ENCODE measurements at places on chromosomes 7 and 10.

GRCh38 chr7:14340393-14341074, 351.1 kb upstream of the ETV1 start:
- no peak for DNase-seq

GRCh38 chr10:43078986-43079273, 2.1 kb downstream of the RET start:
- peak; percentile 20 for DNase-seq

DNA sequence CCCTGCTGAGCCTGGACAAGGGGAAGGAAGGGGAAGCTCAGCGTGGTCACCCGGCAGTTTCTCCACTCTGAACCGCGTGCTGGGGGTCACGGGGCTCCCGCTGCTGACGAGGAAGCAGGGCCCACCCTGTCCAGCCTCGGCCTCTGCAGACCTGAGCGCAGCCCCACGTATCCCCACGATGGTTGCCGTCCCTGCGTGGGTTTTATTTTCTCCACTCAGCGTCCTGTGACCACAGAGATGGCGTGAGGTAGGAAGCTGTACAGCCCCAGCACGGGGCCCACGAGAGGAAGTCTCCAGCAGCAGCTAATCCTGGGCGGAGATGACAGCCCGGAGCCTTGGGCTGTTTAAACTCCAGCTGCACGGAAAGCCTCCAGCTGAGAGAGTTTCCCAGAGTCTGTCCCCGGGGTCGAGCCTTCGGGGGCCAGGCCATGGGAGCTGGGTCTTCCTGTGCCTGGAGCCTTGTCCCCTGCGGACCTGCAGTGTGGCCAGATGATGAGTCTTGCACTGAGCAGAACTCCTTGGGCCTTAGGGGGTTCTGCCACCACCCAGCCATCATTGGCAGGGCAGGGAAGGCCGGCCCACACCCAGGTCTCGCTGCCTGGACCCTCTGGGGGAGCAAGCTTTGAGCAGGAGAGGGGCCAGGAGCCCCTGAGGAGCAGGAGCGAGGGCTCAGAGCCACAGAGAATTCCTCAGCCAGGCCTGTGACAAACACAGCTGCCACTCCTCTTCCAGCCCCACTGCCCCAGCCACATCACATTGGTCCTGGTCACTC, 72.8 kb upstream of the FAM20C start:
- no peak for DNase-seq

- DNase-seq = no peak
Measured at GRCh38 chr7:74482629-74483401, 29.1 kb downstream of the GTF2IRD1 start.

- no peak for DNase-seq
Measured at GRCh38 chr7:116598278-116598677, 73.4 kb downstream of the CAV1 start.

DNA sequence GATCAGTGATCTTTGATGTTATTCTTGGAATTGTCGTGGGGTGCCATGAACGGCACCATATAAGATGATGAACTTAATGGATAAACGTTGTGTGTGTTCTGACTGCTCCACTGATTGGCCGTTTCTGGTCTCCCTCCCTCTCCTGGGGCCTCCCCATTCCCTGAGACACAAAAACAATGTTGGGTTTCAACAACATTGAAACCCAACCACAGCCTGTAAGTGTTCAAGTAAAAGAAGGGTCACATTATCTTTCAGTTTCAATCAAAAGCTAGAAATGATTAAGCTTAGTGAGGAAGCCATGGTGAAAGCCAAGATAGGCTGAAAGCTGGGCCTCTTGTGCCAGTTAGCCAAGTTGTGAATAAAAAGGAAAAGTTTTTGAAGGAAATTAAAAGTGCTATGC, 19.5 kb downstream of the EN2 start:
- DNase-seq = no peak

- DNase-seq = no peak
Measured at GRCh38 chr7:16647435-16647960, 1.5 kb downstream of the BZW2 start.

DNA sequence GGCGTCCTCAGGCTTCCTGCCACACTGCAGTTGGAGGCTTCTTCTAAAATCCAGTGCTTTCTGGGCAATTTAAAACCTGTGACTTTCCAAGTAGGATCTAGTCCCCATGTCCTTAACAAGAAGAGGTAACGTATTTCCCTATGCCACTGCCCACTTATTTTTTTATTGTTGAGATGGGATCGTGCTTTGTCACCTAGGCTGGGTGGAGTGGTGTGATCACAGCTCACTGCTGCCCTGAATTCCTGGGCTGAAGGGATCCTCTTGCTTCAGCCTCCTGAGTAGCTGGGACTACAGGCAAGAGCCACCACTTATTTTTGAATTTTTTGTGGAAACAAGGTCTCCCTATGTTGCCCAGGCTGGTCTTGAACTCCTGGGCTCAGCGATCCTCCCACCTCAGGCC, 63.4 kb downstream of the DAGLB start:
- no peak for DNase-seq

DNA sequence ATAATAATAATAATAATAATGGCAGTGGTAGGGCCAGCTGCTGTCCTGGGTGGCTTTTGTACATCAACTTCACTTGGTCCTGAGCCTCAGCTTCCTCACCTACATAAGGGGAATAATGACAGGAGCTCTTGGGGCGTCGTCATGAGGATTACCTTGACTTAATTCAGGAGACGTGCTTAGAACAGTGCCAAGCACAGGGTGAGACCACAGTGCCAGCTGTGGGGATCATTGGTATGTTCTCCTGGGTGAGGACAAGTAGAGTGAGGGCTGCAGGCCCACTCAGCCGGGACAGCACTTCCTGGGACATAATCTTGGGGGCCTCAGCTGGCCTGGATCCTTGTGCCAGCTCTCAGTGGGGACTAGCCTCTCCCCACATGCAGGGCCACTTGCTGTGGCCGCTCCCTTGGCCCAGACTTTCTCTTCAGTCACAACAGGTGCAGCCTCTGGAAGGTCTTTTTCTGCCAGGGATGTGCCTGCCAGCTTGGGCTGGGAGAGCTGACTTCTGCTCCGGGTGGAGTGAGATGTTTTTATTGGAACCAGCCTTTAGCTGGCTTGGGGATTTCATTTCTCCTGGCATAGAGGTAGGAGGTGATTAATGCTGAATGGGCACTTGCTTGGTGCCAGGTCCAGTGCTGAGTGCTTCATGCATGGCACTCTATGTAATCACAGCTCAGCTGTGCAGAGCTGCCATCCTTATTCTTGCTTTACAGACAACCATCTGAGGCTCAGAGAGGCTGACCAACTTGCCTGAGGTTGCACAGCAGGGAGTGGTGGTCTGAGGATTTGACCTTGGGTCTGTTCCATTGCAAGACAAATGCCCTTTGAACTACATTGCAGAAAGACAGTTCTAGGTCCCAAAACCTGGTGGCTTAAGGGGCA, 45.3 kb downstream of the TSPAN15 start:
- DNase-seq = no peak

DNA sequence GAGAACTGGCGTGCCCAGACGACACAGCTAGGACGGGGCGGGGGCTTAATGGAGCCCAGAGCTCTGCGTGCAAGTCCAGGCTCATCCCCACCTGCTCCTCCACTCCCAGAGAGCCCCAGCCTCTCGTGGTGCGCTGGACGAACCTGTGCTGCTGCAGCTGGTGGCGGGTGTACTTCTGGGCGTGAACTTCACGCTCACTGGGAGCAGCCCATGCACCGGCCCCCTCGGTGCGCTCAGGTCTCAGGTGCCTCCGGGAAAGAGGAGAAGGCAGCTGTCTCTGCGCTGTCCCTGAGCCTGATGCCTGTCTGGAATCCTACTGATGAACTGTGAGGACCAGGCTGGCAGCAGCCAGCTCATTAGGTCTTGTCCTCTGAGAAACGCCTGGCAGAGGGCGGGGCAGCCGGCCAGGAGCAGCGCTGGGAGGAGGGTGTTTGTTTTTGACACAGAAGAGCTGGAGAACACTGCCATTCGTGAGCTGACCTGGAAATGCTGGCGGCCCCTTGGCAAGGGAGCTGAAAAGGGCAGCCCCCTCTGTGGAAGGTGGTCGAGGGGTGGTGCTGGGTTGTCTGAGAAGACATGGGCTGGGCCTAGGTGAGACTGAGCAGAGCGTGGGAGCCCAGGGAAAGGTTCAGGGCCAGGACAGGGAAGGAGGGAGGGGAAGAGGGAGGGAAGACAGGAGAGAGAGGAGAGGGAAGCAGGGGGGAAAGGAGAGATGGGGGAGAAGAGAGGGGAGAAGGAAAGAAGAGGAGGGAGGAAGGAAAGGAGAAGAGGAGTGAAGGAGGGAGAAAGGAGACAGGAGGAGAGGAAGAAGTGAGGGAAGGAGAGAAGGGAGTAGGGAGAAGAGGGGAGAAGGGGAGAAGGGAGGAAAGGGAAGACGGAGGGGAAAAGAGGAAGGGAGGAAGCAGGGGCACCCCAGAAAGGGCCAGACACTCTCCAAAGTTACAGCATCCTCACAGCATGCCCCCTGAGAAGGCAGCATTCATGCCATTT, 53.5 kb upstream of the TNS3 start:
- no peak for DNase-seq

- no peak for DNase-seq
Measured at GRCh38 chr7:25906003-25906402, 246.0 kb upstream of the NFE2L3 start.

DNA sequence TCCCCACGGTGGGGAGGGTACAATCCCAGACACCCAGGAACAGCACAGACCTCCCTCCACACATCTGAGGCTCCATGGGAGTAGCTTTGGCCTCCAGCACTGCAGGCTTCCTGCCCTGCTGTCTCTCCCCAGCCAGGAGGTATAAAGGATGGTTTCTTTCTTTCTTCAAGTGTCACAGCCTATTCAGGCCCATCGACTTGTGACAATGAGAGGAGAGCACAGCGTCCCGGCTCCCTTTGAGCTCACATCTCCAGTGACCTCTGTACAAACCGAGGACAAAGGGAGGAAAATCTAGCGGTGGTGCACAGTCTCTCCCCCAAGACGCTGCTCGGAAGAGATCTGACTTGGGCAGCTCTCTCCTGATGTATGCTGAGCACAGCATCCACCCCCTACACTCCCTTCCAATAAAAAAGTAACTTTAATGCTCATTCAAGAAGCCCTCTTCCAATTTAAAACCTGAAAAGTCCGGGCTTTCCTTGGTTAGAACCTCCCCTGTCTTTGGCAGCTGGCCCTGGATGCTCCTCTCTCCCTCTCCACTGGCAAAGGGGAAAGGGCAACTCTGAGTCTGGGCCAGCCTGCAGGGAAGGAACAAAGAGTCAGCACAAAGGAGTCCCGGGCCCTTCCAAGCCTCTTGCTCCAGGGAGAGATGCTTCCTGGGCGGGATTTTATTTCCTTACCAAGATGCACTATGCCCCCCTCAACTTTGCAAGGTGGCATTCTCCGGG, 18.0 kb downstream of the CHST15 start:
- DNase-seq = no peak

DNA sequence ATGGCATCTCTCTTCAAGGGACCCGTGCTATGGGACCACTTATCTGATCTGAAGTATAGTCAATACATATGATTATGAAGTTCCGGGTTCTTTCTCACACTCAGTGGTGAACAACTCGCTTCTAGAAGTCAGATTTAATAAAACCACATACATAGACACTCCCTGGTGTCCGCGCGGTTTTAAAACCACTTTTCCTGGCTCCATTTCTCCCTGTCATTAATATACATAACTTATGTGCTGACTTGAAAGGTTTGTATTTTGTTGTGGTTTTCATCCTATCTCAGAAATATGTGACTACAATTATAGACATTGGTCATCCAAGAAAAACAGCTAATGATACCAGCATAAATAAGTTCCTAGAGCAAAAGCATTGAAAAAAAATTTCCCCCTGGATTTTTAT, 34.0 kb downstream of the SVIL start:
- no peak for DNase-seq

DNA sequence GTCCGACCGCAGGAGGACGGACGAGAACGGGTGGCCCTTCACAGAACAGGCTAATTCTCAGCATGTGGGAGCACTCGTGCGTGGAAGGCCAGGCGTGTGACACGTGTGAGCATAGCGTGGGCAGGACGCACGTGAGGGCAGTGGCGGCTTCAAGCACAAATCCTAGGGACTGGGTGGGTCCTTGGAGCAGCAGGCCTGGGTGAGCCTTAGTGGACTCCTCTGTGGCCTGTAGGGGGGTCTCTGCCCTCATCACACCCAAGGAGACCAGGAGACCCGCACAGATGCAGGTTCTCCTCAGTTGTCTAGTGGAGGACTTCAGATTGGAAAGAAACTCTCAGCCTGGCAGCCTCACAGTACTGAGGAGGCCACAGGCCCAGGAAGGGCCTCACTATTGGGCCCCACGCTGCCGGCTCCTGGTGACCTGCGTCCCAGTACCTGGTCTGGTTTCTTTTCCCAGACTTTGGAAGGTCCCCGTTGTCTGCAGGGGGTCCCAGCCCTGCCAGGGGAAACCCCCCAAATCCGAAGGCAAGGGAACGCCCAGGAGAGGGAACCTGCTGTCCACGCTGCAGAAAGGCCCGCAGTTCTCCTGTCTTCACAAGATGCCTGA, 49.1 kb upstream of the FAM20C start:
- no peak for DNase-seq

DNA sequence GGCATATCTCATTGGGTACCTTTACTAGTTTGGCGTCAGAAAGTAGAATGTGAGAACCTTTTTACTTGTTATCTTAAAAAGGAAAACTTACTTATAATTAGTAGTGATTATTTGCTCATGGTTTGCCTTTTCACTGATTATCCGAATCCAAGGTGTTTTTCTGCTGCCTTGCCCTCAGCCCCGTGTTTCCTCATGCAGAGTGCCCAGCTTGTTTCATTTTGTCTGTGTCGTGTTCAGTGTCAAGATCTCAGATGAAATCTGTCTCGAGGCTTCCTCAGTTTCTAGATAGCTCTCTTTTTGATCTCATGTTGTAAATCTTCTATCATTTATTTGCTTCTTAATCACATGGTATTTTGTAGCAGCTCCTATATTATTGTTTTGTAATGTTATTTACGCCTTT, 30.1 kb downstream of the RPA3 start:
- no peak for DNase-seq

GRCh38 chr10:100122780-100123179, 41.1 kb upstream of the CPN1 start:
- no peak for DNase-seq

- DNase-seq = no peak
Measured at GRCh38 chr7:134056816-134057215, 70.3 kb upstream of the LRGUK start.

DNA sequence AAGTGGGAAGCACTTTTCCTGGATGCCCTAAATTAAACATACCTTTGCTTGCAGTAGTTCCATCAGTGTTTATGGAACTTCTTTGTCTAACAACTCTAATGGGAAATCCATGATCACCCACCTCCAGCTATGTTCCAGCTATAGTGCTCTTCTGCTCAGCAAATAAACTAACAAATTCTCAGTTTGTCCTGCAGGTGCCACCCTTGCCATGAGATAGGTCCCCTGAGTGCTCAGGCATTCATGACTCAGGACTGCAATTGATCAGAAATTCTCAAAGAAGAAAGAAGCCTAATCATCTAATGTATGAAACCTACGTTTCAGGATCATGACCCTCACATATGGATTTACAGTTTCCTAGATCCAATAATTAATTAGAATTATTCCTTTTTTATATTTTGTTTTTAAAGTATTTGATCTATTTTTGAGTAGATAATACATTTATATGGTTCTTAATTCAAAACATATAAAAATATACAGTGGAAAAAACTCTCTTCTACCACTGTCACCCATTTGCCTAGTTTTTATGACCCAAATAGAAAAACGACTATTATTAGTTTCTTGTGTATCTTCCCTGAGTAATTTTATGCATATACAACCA, 48.7 kb upstream of the DYNC1I1 start:
- DNase-seq = peak; percentile 2

Data from stimulated activated CD4-positive, alpha-beta T cell treated with anti-CD3 and anti-CD28 coated beads, Interleukin-1b, Interleukin-23, amount 100 ng/mL, for 48 hours (primary cell).